ENCODE measurements at places on chromosomes 4 and X. TPM values are rescaled to one million over a fixed set of nuclear protein-coding genes. Genes with fewer than 3 reads are reported as not detected.

Gene SPACA5
- not detected for total RNA-seq

Gene CENPVL1
- total RNA-seq, result not detected

Gene F8A2
- not detected for total RNA-seq

Gene CT45A3
- total RNA-seq, result 1.7 TPM

Gene PWWP3B
- total RNA-seq, result not detected

Gene APOO
- total RNA-seq, result 21.9 TPM

Gene KDR
- not detected for total RNA-seq

Gene FAM47B
- not detected for total RNA-seq

Gene EOLA1
- 7.8 TPM for total RNA-seq

Gene PROM1
- 6.0 TPM for total RNA-seq

Gene ARMCX2
- 28.1 TPM for total RNA-seq

DNA sequence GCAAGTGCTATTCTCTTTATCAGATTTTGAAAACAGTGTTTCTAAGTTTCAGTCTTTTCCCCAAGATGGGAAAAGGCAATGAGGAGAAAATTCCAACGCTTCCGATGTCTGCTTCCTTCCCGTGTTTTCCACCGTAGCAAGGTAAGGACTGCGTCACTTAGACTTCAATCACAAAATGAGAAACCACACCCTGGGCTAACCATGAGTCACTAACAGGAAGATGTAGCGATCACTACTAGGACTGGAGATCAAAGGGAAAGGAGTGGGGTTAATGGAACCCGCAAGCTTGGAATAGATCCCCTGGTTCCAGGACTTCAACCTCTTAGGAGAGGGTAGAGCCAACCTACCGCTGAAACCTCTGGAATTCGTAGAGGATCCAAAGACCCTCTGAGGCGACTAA is 250.7 kb upstream of the ZFP42 start:
- no peak for DNase-seq

DNA sequence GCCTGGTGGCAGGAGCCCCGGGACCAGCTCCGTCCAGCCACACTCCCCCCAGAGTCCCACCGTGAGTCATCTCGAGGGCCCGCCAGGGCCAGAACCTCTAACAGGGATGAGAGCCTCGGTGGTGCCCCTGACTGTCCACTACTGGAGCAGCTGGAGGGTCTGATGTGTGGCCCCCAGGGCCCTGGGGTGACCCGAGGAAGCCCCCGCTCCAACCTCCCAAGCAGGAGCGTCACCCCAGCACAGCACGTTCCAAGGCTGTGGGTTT is 135.9 kb upstream of the NKX1-1 start:
- no peak for DNase-seq

DNA sequence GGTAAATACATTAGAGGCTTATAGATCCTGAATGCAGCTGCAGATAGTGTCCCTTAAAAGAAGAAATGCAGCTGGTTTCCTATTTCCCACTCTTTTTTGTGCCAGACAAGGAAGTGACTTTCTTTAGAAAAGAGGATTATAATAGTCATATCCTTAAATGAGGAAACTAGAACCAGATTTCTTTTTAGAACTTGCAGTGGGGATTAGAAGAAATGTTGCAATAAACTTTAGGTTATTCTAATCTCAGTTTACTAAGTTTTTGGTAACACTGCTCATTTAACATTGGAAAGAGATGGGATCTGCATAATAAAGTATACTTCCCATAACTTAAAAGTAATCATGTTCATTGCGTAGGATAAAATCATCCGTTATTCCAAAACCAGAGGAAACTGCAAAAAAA is 101.9 kb downstream of the SLIT2 start:
- no peak for DNase-seq

DNA sequence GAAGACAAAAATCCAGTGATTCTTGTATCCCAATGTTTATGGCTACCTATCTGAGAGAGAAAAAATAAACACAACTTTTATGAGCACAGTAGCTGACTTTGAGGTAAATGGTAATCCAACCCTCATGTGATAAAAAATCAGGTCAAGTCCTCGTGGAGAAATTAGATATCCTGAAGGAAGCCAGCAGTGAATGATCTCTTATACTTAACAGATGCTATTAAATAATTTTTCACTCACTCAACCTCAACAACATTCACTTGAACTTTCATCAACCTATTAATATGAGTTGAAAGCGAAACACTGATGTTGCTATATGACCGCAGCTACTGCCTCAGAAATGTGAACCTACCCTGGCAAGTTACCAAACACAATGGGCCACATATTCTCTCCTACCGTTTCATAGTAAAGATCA is 105.4 kb downstream of the GPC3 start:
- no peak for DNase-seq

DNA sequence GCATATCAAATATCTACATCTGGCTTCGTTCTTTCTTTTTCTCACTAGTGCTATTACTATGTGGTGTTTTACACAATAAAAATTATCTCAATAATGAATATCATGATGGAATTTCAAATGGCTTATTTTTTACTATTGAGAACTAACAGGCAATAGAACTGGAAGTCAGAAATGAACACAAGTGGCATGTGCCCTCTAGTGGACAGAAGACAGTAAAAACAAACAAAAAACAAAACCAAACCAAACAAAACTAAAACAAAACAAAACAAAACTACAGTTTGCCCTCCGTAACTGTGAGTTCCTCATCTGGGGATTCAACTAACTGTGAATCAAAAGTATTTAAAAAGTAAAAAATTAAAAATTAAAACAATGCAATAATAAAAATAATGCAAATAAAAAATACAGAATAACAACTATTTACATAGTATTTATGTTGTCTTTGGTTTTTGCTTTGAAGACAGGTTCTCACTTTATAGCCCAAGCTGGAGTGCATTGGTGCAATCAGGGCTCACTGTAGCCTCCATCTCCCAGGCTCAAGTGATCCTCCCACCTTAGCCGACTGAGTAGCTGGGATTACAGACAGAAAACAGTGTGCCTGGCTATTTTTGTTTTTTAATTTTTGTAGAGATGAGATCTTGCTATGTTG is 195.6 kb upstream of the TACR3 start:
- no peak for DNase-seq

DNA sequence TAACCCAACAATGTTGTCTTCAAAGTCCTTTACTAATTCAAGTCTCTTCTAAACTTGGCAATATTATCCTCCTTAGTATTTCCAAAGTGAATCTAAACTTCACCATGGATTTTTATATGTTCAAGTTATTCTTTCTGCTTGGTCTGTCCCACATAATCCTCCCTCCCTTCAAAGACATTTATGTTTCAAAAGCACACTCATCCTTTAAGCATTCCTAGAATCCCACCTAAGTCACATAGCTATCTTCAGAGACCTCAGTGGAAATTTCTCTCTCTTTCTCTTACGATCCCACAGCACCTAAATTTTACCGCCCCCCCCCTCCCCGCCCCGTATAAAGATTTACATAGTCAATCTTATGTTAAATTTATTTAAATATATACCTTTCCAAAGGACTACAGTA is 314.9 kb upstream of the GRIA3 start:
- no peak for DNase-seq

- DNase-seq, result no peak
Measured at GRCh38 chr4:94668724-94669123, 89.0 kb upstream of the BMPR1B start.

GRCh38 chr4:997375-998071 is 4.3 kb upstream of the SLC26A1 start:
- peak; percentile 43 for DNase-seq

GRCh38 chr4:156294577-156294976 is 340.9 kb upstream of the CTSO start:
- peak; percentile 20 for DNase-seq

DNA sequence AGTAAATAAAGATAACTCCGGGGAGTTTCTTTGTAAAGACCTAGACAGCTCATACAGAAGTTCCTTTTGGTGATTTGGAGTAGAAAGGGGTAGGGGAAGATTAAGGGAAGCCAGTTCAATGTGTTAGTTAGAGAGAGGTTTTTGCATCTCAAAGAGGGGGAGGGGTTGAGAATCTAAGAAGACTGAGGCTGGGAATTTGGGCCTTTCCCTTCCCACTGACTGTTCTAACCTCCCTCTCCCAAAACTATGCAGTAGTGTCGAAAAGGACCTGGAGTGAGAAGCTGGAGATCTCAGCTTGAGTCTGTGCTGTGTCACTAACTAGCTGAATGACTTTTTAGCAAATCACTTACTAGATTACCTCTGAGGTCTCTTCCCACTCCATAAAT is 55.7 kb upstream of the CCDC160 start:
- DNase-seq, result no peak

- no peak for DNase-seq
Measured at GRCh38 chr4:23476515-23477090, 413.2 kb downstream of the PPARGC1A start.

GRCh38 chrX:64842492-64842891 is 133.8 kb downstream of the ZC4H2 start:
- DNase-seq, result no peak

GRCh38 chrX:49271341-49271740 is 1.7 kb downstream of the PPP1R3F start:
- no peak for DNase-seq

GRCh38 chr4:16516796-16517439 is 290.6 kb upstream of the TAPT1 start:
- peak; percentile 42 for DNase-seq

GRCh38 chrX:72062916-72063315 is 68.8 kb downstream of the RTL5 start:
- DNase-seq, result no peak

GRCh38 chr4:86972997-86973396 is 38.2 kb downstream of the AFF1 start:
- DNase-seq, result no peak

- DNase-seq, result no peak
Measured at GRCh38 chr4:16598597-16599206, 299.7 kb downstream of the LDB2 start.

DNA sequence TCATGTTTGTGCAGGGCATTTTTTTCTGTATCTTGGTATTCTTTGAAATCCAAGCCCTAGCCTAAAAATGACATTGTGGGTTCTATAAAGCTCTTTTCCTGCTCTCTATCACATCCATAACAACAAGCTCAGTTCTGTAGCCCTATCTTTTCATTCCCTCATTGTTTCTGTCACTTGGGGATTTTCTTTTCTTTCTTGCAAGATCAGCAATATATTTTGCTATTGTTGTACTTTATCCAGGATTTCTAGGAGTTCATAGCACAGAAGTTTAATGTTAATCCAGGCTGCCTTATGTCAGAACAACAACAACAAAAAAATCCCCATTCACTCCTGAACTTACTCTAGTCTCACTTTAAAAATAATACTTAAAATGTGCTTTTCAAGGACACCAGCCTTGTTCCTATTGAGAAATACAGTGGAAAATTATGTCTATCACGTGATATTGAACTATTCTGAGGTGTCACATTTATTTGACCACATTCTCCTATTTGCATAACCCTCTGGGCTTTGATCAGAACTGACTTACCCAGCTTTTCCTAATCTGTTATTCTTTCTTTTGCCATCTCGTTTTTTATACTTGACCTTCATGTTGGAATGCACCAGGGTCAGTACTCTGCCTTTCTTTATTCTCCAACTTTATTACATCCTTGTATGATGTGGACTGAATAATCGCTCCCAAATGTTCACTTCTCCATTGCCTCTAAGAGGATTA is 112.8 kb downstream of the MAGEB5 start:
- no peak for DNase-seq

DNA sequence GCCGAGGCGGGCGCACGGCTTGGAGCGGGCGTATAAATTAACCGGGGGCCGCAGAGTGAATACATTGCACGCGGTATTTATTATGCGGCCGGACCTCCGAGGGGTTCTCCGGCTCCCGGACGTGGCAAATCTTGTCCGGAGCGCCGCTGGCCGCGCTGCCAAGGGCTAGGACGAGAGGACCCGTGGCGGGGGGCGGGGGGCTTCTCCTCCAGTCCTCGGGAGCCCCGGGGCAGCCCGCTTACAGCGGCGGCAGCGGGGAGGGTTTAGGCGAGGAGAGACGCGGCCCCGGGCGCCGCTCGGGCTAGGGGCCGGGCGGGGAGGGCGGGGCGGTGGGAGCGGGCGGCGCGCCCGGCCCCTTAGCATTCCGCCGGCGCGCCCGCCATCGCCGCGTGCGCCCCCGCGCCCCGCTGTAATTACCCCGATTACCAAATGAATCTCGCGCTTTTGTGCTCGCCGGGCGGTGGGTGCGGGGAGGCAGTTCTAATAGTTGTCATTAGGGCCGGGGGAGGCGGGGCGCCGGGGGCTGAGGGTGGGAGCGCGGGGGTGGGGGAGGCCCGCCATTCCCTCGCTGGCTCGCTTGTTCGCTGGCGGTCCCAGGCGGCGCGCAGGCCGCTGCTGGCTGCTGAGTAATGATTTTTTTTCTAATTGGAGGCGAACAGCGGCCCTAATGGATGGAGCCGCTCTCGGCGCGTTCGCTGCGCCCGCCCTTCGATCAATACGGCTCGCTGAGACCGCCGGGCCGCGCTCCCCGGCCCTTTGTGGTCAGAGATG is 276.6 kb downstream of the BCOR start:
- DNase-seq, result no peak

DNA sequence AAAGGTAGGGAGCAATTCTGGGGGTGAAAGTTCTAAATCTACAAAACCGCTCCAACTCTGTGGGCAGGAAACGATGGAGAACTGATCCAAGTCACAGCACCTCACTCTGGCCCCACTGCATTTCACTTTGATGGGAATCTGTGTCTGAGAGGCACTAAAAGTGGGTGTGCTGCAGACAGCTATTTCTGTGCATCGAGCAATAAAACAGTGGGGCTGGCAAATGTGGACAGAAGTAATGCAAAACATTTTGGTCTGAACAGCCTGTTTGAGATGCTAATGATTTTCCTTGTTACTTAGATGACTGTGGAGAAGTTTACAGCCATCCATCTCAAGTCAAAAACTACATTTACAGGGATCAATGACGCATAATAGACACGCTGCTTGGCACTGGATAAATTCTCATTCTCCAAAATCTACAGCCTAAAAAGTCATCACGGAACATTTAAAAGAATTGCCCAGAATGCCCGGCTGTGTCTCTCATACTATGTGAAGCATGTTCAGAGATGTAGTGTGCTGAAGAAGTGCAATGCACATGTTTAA is 1671.6 kb upstream of the TENM3 start:
- no peak for DNase-seq

- DNase-seq, result peak; percentile 67
Measured at GRCh38 chrX:39752815-39753214, 344.9 kb downstream of the BCOR start.

- DNase-seq, result no peak
Measured at GRCh38 chrX:40201329-40201885, 103.6 kb upstream of the BCOR start.

- DNase-seq, result no peak
Measured at GRCh38 chr4:53141308-53141707, 224.6 kb downstream of the SCFD2 start.

DNA sequence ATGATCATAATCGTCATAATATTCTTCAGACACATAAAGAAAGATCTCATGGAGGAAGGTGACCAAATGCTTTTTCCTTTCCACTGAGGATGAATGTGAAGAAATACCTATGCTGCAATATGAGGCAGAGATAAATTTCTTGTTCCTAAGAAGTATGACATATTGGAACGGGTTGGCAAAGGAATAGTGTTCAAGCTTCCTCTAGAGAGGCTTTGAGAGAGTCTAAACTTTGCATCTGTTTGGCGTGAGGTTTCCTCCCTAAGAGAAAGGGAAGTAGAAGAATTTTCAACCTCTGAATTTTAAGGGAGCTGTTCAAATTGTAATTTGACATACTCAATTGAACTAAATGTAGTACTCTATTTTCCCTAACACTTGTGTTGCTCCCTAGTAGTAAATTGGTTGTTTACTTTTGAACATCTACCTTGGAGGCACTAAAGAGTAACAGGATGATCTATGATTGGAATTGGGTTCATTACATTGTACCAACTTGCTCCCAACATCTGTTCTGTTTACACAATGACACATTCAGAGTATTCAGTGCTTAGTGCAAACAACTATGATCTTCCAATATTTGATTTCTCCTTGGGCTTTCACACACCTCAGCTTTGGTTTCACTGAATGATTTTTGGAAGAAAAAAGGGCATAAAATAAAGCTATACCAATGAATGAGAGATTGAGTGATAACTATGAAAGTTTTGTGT is 122.0 kb downstream of the CORIN start:
- DNase-seq, result no peak
